ENCODE measurements at places on chromosomes 11 and 22.

DNA sequence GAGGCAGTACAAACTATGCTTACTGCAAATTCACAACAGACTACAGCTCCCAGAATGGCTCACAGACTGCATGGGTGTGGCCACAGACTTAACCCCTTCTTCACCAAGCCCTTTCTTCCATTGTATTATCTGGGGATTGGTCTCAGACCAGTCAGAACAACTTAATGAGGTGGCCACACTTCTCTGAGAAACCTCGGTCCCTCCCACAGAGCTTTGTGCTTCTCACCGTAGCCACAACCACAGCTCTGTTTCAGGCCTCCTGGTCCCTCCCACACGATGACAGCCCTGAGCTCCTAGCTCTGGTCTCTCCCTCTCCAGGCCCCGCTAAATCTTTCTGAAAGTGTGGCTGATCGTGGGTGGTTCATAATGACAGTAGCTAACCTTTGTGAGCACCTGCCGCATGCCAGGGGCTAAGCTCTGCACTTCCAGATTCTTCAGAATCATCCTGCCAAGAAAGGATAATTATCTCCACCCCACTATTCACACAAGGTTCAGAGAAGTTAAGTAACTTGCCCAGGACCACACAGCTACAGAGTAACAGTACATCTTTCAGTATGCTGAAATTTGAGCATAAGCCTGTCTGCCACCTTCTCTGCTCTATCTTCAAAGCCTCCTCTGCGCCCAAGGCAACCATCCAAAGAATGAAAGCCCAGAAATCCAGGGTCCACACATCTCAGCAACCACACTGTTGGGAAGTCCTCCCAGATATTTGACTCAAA, 5.4 kb downstream of the PDE2A start:
- DNase-seq: no peak

DNA sequence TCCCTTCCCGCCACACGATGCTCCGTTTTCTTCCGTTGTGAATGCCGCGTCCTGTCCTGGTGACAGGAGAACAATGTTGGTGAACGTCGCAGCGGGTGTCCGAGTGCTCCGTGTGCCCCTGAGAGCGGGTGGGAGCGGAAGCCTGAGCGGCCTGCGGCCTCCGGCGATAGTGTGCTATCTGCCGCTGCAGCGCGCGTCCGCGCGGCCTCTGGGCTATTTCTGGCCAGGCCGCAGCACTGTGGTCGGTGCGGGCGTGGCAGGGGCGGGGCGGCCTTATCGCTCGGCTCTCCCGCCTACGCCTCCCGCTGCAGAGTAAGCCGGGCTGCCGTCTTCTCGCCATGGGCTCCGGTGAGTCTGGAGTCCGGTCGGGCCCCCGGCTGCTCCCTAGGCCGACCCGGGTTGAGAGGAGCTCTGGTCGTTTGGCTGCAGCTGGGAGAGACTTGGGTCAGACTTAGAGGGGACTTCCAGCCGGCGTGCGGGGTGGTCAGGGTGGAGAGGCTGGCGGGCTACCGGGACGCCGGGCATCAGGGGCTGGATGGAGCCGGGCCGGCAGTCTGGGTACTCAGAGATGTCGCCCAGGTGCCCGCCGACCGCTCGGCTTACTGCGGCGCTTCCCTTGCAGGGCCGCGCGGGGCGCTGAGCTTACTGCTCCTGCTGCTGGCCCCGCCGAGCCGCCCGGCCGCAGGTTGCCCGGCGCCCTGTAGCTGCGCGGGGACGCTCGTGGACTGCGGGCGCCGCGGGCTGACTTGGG, at the start of gene GP1BB:
Gene GP1BB, plus strand, starts transcription at position 308 of the 751 bp plus-strand sequence. Its CDS starts 31 bp downstream, at position 339.
- no peak for DNase-seq

GRCh38 chr22:18028817-18029527, 4.6 kb upstream of the MICAL3 start:
- DNase-seq: no peak

- no peak for DNase-seq
Measured at GRCh38 chr22:37290737-37291136, 8.4 kb downstream of the CYTH4 start.

- DNase-seq: no peak
Measured at GRCh38 chr11:61666684-61667297, 13.4 kb upstream of the DAGLA start.

Measured in stimulated activated CD4-positive, alpha-beta T cell treated with anti-CD3 and anti-CD28 coated beads, TNF-alpha, amount 100 ng/mL, for 24 hours (primary cell).